Fibroblast of gingiva (primary cell): ENCODE measurements at places on chromosomes 5 and 9.

DNA sequence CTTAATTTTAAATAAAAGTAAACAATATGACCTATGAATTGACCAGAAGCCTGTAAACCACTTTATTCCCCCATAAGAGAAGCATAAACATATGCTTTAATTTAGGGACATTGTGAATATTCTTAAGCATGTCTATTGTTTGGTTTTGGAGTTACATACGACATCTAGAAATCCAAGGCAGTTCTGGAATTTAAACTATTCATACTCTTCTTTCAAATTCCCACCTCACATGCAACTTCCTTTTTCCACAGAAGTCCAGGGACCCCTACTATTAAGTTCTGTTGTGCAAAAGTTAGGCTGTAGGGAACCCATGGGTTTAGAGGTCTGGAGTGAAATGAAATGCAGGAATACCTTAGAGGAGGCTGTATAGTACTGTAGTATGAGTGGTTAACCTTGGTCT, 2.1 kb downstream of the RIC1 start:
- no peak for DNase-seq

DNA sequence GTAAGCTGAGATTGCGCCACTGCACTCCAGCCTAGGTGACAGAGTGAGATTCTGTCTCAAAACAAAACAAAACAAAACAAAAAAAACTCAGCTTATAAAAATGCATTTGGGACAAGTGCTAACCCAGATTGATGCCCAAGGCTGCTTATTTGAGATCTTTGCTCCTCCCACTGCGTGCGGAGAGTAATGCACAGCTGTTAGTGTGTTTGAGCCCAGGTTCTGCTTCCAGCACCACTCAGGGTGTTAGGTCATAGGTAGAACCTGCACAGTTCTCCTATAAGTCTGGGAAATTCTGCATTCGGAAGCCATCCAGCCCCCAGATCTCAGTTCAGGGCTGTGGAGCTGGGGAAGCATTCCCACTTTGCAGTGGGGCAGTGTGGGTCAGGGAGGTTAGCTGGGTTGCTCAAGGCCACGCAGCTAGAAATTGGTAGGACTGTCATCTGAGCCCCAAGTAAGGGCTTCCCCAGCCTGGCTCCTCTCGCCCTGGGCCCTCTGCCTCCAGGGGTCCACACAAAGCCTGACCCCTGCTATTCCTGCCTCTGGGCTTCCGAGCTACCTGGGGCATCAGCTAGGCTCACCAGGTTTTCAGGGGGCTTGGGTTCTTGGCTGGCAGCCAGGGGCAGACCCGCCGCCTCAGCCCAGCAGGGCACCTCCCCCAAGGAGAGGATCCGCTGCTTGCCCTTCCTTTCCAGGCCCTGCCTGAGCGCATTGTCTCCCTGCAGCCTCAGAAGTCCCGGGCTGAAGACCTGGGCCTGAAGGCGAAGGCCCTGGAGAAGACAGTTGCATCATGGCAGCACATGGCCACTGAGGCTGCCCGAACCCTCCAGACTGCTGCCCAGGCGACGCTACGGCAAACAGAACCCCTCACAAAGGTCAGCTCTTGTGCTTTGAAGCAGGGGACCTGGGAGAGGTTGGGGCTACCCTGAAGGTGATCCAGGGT, 17.6 kb upstream of the AIF1L start:
- no peak for DNase-seq

DNA sequence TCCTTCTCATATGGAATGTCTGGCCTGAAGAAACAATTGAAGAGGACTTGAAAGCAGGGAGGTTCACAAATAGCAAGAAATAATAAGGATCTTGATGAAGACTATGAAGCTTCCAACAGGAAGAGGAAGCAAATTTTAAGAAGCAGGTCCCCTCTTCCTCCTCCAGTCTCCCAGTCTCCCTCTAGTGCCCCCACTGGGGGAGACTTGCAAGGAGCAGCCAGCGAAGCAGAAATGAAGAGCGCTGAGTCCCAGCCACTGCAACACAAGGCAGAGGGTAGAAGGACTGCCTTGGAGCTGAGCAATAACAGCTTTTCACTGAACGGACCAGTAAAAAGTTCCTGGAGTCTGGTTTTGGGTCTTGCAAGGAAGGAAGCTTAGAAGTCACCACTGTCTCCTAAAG, 32.6 kb upstream of the ACO1 start:
- DNase-seq, result no peak

DNA sequence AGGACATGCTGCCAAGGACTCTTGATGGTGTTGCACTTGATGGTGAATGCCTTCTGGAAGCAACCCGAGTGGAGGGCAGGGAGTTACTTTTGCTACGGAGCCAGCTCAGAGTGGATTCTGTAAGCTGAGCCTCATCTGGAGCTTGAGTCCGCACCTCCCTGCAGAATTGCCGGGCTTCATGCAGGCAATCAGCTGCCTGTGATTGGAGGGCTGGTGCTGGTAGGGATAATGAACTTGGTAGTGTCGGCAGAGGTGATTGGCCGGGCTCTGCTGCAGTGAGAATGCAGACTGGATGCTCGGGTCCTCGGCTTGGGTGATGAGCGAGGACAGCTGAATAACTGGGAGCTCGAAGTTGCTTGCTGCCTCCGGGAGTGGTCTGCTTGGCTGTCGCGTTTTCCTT, 23.1 kb downstream of the SLC25A25 start:
- peak; percentile 95 for DNase-seq

GRCh38 chr9:111715471-111715870, 54.1 kb downstream of the GNG10 start:
- DNase-seq, result no peak

- DNase-seq, result no peak
These were observed 230.9 kb downstream of the PIK3R1 start for GRCh38 chr5:68446487-68446894.

DNA sequence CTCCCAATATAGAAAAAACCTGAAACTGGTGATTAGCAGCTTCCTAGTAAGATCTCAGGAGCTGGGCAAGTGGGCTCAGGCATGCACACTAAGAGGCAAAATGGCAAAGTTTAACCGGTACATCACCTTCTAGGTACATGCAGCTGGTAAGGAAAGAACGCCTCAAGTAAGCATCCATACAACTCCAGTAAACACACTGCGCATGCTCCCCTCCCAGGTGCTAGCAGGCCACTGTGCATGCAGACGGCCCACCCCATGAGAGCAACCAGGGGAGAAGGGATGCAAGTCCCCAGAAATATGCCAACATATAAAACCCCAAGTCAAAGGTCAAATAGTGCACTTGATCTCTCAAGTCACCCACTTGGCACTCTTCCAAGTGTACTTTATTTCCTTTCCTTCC, 228.6 kb upstream of the KIF2A start:
- no peak for DNase-seq

GRCh38 chr9:3977614-3978112, 322.2 kb downstream of the GLIS3 start:
- DNase-seq, result no peak

DNA sequence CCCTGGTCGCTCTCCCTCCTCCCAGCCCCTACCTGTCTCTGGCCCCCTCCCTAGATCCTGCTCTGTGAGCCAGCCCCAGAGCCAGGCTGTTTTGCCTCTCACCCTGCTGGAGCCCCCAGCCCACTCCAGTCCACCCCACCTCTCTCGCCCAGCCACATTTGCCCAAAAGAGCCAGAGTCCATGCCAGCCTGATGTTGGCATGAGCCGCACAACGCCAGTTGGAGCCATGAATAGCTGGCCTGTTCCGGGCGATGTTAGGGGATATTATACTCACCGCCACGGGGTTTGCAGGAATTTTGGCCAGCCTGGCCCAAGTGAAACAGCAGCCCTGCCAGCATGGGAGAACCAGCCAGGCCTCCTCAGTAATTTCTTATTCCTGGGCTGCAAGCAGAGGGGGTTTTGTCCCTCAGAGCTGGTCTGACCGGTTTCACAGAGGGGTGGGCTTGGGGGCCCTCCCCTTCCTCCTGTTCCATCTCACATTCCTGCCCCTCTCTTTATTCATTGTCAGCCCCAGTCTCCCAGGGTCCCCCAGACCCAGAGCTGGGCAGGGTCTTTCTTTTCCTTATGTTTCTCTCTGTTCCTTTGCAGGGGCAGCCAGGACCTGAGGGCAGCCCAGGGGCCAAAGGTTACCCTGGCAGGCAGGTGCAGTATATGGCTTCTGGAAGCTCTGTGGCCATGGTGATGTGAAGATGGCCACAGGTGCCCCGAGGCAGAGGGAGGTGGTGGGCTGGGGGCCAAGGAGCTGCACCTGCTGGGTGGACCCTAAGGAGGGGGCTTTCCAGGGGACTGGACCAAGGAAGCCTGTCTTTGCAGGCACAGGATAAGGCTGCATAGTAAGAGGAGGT, 50.1 kb downstream of the COL27A1 start:
- no peak for DNase-seq

GRCh38 chr5:95439801-95440493, 48.8 kb downstream of the FAM81B start:
- DNase-seq, result no peak

GRCh38 chr5:54912021-54912420, 73.4 kb downstream of the ESM1 start:
- DNase-seq, result no peak

DNA sequence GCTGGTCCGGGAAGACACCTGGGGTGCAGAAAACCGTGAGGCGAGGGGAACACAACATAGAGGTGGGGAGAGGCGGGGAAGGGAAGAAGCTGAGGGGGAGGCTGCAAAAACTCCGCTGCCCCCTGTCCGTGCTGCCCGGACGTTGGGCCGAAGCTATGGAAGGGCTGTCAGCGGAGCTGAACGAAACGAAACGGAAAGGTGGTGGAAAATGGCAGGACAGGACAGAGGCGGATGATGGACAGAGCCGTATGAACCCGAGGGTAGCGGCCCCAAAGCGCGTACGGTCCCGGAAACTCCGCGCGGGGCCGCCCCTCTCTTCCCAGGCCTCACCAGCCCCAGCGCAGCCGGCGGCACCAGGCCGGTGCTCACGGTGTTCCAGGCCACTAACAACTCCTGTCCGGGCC, 272 bp downstream of the ANAPC2 start:
- DNase-seq, result no peak

- DNase-seq, result no peak
These were observed 364 bp downstream of the RPS6 start for GRCh38 chr9:19379697-19380046.

GRCh38 chr9:3903273-3903672, 377.5 kb upstream of the RFX3 start:
- no peak for DNase-seq

- no peak for DNase-seq
These were observed 187.4 kb downstream of the FBXL7 start for GRCh38 chr5:15687401-15687800.

GRCh38 chr9:21931428-21931827, 62.8 kb downstream of the CDKN2A start:
- DNase-seq, result peak; percentile 11

DNA sequence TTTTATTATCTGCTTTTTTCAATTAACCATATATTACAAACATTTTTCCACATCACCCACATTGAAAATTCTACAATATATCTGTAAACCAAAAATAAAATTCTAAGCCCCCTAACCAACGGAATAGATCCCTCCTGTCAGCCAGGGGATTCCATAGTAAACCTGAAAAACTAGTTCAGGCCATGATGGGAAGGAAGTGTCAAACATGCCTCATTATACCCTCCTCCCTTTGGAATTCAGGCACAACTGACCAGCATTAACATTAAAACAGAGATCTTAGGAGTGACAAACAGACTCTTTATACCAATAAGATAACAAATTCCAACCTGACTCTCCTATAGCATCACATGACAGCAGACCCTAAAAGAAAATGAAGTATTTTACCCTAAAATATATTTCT, 113.7 kb upstream of the DMRT1 start:
- no peak for DNase-seq

GRCh38 chr9:33817327-33818166, 587 bp downstream of the UBE2R2 start:
- peak; percentile 62 for DNase-seq

GRCh38 chr5:88214655-88215054, 54.0 kb downstream of the TMEM161B start:
- no peak for DNase-seq

DNA sequence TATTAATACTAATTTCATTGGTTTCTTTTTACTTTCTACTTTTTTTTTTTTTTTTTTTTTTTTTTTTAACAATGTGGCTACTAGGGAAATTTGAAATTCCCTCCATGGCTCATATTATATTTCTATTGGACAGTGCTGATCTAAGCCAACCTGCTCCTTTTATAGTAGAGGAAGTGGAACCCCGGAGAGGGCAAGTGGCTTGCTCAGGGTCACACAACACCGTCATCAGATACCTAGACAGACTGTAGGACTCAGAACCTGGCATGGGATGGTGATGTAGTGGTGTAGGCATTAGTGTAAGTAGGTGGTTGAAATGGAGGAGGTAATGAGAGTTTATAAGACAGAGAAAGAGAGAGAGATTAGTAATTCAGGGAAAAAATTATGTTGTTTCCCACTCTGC, 10.8 kb downstream of the ZNF618 start:
- DNase-seq, result no peak

DNA sequence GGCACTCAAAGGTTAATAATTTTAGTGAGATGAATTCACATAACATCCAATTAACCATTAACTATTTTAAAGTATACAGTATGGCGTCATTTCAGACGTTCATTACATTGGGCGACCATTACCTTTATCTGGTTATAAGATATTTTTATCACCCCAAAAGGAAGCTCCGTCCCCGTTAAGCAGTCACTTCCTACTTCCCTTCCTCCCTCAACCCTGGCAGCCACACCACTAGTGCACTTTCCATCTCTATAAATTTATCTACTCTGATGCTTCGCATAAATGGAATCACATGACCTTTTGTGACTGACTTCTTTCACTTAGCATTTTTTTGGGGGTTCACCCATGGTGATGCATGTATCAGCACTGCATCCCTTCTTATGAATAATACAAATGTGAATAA, 168.3 kb upstream of the PUM3 start:
- no peak for DNase-seq

DNA sequence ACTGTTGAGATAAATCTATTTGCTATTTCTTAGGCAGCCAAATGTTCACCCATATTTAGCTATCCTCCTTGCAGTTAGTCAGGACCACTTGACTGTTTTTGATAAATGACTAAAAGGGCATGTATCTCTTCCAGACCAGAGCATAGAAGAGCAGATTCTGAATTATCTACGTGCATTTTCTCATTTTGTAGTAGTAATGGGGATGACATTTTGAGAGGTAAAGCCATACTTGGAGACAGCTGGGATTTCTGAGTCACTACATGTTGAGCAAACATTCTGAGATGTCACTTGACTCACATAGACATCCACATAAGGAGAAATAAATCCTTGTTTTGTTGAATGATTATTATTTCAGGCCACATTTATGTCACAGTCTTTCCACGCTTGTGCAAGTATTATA, 297.6 kb downstream of the CDH10 start:
- no peak for DNase-seq

GRCh38 chr5:178515776-178516503, 74.3 kb downstream of the COL23A1 start:
- no peak for DNase-seq

DNA sequence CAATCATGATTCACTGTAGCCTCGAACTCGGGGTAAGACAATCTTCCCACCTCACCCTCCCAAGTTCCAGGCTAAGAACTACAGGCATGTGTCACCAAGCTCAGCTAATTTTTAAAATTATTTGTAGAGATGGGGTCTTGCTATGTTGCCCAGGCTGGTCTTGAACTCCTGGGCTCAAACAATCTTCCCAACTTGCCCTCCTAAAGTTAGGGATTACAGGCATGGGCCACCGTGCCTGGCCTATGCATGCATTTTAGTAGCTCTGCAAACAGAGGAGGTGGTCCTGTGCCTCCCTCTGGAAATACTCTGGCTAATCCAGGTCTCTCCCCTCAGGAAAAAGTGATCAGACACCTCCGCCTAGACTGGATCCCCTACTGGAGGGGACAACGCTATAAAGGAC, 21.5 kb upstream of the TRIM14 start:
- DNase-seq, result no peak

- DNase-seq, result no peak
These were observed 210.8 kb downstream of the FAM170A start for GRCh38 chr5:119840175-119840574.
